Activated CD4-positive, CD25-positive, alpha-beta regulatory T cell (primary cell): ENCODE measurements at places on chromosomes 11 and 22.

DNA sequence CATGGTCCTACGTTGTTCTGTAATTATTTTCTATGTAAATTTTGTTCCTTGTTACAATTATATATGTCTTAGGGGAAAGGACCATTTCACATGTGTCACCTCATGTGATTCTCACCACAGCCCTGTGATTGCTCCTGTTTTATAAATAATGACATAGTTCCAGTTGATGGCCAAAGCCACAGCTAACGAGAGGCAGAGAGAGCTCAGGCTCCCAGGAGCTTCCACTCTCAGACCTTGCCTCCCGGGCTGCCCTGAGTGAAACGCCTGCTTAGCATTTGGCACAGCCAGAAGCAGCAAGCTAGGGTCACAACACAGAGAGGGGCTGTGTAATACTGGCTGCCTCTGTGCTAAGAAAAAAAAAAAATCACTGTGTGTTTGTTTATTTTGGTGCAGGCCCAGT is 5.9 kb downstream of the TMEM121B start:
- no peak for DNase-seq

- DNase-seq: no peak
Observed at GRCh38 chr11:46034041-46034440, 87.2 kb downstream of the PHF21A start.

GRCh38 chr22:43493297-43493696 is 81.5 kb downstream of the MPPED1 start:
- no peak for DNase-seq

DNA sequence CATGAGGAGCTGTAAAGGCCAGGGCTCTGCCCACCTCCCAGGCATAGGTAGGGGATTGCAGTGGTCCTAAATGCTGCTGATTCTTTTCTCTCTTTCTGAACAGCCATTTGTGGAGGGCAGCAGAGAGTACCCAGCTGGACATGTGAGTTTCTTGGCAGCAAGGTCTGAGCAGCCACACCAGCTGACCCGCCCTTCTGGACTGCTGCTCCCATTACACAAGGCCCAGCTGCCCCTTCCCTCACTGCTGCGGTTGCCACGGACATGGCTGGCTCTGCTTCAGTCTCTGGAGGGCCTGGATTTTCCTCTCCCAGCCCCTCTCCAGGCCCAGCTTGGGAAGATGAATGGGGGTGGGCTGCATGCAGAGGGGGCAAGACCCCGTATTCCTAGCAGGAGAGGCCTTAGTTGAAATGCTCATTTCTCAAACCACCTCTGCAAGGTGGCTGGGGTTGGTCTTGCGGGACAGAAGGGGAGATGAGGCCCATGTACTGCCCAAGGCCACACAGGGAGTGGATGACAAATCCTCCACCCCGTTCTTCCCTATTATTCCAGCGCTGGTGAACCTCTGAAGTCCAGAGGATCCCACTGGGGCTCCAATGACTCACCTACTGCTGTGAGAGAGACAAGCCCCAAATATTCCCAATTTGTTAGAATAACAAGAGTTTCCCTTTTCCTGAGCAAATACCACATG is 4.6 kb downstream of the LGALS12 start:
- no peak for DNase-seq

GRCh38 chr11:35501776-35502175 is 23.6 kb downstream of the PAMR1 start:
- DNase-seq: no peak

GRCh38 chr11:126884192-126884591 is 116.4 kb downstream of the KIRREL3 start:
- DNase-seq: no peak

- no peak for DNase-seq
Observed at GRCh38 chr11:73977856-73978519, 4.7 kb downstream of the UCP2 start.

GRCh38 chr11:17314904-17315426 is 36.6 kb upstream of the NCR3LG1 start:
- no peak for DNase-seq

DNA sequence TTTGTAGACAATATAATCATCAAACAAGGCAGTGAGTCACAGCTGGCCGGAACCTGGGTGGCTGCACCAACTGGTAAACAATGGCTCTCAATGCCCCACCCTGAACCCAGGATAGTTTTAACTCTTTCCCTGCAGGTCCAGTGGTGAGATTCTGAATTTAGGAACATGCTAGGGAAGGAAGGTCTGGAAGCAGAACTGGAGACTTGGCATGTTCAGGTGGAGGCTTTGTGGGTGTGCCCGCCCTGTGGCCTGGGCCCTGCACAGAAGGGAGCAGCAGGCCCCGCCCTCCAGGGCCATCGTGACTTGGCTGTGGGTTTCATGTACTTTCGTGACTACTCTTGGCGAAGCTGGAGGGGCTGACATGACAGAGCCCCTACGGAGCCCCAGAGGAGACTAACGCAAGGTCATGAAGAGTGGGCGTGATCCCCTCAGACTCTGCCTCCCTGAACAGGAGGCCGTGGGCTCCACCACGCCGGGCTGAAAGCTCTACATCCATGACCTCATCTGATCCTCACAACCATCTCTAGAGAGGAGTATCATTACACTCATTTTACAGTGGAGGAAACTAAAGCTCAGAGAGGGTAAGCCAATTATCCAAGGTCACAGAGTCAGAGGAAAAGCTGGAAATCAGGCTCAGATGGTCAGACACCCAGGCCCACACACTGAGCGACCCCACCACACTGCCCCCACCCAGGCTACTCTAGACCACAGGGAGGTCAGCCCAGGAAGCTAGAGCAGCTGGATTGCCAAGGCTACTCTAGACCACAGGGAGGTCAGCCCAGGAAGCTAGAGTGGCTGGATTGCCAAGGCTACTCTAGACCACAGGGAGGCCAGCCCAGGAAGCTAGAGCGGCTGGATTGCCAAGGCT is 27.3 kb downstream of the MAFF start:
- no peak for DNase-seq

DNA sequence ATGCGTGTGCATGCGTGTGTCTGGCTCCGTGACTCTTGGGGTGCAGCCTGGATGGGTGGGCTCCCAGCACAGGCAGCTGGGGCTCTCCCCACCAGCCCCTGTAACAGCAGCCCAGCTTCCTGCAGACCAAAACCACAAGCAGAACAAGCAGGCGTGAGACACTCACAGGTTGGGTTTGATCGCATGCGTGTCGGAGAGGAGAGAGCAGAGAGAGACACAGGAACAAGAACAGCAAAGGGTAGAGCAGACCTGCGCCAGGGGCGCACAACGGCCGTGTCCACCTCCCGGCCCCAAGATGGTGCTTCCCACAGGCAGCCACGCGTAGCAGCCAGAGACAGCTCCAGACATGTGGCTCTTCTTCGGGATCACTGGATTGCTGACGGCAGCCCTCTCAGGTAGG is at the start of gene CD6:
Gene CD6, plus strand, starts transcription at position 161 of the 400 bp plus-strand sequence. Its CDS starts 186 bp downstream, at position 347.
- DNase-seq: peak; percentile 42

DNA sequence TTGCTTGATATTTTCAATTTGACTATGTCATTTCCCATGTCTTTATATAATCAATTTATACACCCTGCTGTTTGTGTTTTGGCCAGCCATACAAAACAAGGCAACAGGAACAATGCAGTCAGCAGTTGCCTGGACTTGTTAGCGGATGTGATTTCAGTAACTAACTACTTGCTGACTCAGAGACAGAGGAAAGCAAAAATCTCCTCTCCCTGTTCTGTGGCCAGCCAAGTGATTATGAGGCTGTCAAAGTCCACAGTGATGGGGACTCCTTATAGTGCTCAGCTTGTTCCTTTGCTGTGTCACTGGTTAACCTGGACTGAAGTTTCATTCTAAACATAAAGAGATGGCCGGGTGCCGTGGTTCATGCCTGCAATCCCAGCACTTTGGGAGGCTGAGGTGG is 32.6 kb upstream of the APLP2 start:
- no peak for DNase-seq

GRCh38 chr11:123103326-123103980 is 41.5 kb upstream of the HSPA8 start:
- no peak for DNase-seq

DNA sequence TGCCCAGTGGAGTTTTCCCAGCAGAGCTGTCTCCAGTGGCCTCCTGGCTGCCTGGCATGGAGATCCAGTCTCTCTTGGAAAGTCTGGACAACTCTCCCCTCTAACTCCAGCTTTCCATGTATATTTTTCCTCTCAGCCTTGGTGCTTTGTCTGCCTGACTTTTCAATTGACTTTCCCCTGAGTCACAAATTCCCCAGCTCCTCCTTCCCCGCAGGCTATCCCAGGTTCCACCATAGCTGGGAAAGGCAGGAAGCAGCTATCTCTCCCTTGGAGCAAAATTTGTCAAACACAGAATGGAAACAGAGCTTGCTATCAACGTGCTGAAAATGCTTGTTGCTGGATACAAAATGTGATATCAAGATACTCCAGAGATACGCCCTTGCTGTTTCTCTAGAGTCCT is 384.8 kb downstream of the TMEM135 start:
- DNase-seq: no peak

GRCh38 chr22:31750365-31751284 is 693 bp upstream of the PRR14L start:
- no peak for DNase-seq

DNA sequence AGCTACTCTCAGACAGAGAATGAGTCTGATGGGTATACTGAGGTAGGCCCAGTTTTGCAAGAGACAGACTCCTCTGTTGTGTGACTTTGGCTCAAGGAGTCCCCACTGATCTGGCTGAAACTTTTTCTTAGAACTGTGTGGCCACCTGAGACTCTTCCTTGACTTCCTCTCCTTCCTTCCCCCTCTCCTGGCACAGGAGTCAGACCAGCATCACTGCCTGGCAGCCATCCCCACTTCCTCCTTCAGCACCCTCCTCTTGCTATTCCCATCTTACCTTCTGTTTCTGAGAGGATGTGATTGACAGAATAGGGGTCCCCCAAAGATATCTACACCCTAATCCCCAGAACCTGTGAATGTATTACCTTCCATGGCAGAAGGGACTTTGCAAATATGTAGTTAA is 351.1 kb downstream of the MN1 start:
- DNase-seq: no peak

DNA sequence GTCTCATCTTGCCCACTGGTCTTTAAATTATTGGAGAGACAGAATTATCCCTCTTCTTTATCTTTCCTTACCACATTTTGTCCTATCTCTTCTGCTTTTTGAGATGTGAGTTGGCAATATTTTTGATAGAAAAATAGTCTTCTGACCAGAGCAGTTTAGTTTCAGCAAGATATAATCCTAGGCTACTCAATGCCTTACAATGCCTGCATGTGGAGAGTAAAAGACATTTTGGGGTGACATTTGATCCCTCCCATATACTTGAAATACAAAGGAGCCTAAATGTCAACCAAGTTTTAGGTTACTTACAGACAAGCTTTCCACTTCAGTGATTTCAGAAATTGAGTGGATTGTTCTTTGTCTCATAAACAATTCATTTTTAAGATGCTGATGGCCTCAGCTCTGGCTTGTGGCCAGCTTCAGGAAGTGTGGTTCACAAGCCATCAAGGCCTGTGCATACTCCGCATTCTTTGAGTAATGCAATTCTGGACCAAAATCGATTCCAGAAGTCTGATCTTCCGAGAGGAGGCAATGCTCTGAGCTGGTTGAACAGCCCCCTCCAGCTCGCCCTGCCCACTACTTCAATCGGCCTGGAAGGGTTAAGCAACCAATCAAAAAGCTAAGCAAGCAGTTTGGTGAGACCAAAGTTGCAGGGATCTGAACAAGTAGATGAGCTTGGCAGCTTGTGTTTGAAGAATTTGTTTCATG is 274.4 kb downstream of the BLID start:
- no peak for DNase-seq

DNA sequence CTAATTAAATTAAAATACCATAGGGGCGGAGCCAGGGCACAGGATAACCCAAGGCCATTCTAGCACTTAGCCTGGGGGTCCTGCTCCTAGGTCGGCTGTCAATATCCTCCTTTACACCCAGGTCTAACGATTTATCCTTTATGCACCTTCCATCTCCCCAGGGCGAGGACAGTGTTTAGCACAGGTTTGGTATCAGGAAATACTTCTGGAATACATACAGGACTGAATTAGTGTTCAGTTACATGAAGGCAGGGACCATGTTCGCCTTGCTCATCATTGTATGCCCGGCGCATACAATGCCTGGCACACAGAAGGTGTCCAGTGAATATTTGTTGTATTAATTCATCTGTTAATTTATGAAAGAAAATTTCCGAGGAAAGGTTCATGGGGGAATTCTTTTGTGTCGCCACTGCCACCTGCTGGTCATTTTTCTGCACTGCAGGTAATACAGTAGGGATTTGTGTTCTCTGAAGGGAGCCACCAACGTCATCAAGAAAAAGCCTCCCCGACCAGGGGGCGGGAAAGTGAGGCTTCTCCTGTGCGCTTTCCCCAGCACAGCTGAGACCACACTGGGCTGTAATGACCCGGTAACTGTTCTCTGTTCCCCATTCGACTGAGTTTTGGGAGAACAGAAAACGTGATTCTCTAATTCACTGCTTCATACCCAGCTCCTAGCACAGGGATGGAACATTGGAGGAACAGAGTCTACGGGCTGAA is 68.7 kb upstream of the ASPHD2 start:
- peak; percentile 47 for DNase-seq

DNA sequence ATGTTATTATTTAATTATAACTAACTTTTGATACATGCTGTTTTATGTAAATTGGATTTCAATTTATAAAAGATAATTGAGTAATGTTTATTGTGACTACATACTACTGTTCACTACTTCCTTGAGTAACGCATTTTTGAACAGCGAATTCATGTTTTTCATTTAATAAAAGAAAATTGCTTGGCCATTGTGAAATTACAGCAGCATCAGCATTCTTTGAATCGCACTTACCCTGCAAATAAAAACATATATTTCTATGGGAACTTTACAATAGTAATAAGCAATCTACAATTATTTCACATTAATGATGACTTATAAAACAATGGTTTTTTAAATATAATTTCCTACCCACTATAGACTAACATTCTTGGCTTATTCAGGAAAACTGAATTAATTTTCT is 20.3 kb downstream of the OR5J2 start:
- DNase-seq: no peak

GRCh38 chr11:66289548-66290329 is 796 bp upstream of the YIF1A start:
- peak; percentile 73 for DNase-seq

- DNase-seq: no peak
Observed at GRCh38 chr22:37566329-37566837, 6.1 kb downstream of the CDC42EP1 start.

DNA sequence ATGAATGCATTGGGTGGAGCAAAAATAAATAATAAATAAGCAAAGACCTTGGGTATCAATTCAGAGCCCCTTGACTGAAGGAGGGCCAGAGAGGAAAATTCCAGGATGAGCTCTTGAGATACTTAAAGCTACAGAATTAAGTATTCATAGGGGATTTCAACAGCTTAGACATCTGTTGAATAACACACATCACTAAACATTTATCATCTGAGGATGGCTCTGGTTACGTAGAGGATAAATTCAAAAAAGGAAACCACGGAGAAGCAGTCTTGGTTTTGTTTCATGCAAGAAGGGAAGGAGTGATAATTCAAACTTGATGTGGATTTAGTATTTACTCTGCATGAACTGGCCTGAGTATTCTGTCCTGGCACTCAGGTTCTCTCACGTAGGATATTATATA is 29.8 kb downstream of the ARHGAP42 start:
- no peak for DNase-seq

DNA sequence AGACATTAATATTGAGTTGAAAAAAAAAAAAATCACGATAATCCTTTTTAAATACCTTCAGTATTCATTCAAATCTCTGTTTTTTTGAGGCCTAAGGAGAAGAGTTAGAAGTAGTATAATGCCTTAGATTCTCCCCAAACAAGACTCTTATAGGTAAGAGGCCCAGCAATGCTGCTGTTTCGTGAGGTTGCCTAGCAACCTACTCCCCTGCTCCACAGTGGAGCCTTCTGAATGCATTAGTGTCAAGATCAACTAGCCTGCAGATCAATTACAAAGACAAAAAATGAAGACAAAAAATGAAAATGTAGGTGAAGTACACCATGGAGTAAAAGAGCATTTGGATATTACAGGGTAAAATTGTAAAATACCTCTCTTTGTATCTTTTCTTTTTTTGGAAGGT is 229.8 kb upstream of the LUZP2 start:
- DNase-seq: no peak
